ENCODE measurements at places on chromosomes 2 and 18.

DNA sequence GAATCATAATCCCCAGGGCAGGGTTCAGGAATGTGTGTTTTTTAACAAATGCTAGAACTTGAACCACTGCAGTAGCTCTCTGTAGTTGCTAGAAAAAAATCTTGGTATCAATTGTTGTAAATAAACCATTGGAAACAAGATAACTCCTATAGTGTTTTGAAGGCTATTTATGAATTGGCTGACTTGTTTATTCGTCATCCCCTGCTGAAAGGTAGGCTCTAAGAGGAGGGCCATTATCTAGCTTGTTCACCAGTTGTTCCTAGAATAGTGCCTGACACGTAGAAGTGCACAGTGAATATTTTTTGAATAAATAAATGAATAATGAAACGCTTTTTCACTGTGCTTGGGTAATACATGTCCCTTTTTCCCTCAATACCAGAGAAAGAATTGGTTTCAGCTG lies 211.4 kb downstream of the BABAM2 start:
- ATAC-seq: no peak

DNA sequence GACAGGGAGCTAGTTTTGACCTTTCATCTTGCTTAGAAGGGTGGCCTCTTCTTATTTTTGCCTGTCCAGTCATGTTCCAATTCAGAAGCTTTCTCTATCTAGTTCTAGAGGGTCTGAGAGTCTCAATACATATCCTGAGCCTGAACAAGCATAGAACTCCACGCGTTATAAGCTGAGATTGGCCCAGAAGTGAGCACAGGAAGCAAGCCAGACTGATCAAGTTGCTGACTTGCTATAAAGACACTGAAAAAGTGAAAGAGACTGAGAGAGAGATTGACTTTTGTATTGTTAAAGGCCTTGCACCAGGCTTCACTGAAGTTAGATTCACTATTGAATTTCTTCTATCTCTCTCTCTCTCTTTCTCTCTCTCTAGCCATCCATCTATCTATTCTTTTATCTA lies 142.7 kb upstream of the DOCK10 start:
- ATAC-seq: no peak

DNA sequence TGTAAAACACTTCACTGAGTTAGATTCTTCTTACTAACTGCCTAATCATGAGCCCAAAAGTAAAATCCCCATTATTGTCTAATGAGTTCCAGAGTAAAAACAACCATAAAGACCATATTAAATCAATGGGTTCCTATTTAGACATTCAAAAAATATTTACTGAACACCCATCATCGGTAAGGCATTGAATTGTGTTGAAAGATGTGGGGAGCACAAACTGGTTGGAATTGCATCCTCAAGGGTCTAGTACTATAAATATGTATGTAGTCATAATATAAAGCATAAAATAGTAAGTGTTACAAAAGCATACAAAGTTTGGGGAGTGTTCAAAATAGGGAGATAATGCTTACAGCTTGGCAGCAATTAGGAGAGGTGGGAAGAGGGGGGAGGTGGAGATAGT lies 3.0 kb upstream of the MARCHF4 start:
- no peak for ATAC-seq

DNA sequence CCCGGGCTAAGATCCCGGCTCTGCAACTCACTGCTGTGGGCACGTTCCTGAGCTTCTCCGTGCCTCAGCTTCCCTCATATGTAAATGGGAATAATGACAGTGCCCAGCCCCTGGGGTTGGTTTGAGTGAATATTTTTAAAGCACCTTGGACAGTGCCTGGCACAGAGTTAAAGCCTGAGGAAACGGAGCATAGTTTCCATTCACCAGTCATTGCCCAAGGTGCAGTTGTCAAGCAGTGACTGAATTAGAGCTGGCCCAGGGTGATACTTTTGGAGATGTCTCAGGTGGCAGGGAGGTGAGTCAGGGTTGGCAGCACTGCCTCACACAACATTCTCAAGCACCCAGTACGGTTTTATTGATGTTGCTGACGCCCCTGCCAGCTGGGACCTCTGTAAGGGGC lies 12.2 kb downstream of the TMEM177 start:
- ATAC-seq: no peak

GRCh38 chr2:41934329-41934958 lies 113.4 kb upstream of the PKDCC start:
- no peak for ATAC-seq

DNA sequence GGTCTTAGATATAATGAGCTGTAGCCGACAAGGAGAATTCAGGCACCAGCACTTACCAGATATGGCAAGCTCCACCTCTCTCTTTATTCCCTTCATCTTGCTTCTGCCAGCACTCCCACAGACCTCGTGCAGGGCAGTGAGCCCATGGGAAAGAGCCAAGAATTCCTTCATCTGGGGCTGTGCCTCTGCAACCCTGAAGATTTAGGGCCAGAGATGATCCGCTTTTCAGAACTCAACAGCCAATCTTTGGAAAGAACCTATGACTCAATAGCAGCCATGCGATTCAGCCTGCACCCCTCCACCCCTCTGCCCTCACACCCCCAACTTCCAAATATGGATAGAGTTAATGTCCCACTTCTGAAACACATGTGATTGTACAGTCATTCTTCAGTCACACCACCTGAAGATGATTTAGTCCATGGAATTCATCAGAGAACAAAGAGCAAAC lies 533.7 kb upstream of the TNP1 start:
- ATAC-seq: no peak

DNA sequence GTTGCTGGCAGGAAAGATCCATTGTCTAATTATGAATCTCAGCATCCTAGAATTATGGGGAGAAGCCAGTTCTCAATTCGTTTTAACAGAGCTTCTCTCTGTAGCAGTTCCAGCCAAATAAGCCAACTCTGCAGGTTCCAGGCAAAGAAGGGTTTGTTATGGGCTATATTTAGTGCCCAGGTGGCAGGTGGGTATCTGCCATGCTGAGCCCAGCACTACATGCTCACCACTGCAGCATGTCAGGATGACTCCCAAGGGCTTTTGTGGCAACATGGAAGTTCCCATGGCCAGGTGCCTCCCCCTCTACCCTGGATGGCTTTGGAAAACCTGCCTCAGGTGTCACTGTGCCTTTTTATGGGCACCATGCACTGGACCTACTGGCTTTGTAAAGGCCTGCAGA lies 137.7 kb upstream of the MSH6 start:
- ATAC-seq: no peak

GRCh38 chr2:18516112-18516511 lies 44.3 kb downstream of the RDH14 start:
- ATAC-seq: no peak

GRCh38 chr18:3041843-3042242 lies 28.9 kb upstream of the LPIN2 start:
- ATAC-seq: no peak

GRCh38 chr2:190959911-190960788 lies 53.8 kb downstream of the STAT1 start:
- ATAC-seq: no peak

DNA sequence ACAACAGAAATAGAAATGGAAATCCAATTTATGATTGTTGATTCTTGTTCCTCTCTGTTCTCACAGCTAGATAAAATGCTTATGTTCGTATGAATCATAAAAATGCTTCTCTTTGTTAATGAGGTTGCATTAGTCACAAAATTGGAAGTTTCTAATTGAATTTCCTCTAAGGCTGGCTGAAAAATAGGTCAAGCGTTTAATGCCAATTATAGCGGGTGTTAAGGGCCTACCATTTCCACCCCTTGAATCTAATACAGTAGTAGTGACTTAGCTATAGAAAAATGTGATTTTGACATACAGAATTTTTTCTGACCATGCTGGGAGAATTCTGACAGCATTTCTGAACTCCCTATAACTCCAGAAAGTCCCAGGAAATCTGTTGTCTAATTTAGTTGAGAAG lies 107.1 kb downstream of the TTN start:
- ATAC-seq: no peak

DNA sequence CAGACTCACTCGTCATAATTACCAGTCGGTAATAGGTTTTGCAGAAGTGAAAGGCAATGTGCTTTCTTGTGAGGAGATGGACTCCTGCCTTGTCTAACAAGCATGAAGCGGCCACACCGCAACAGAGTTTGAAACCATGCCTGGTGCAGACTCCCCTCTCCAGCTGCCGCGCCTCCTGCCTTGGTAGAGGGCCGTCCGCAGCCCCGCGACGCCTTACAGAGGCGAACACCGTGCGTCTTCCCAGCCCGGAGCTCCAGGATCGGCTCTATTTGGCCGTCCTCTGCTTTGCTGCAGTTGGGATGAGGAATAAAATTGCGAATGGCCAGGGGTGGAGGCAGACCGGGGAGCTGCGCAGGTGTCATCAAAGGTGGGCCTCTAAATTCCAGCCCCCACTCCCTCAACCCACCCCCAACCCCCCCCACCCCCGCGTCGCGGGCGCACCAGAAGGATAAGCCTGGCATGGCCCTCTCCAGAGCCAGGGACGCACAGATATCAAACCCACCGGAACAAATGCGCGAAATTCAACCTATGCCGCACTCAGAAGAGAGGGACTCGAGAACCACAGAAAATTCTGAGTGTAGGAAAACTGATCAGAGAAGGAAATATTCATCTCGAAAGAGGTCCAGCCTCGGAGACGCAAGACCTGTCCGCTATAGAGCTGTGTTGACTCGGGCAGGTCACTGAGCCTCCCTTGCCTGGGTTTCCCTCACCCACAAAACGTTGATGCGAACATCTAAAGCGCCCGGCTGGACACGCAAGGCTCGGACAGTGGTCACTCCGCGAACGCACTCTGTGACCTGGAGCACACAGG lies 1.1 kb downstream of the TRABD2A start:
- peak; percentile 8 for ATAC-seq

- no peak for ATAC-seq
These were observed 83.8 kb downstream of the EPHA4 start for GRCh38 chr2:221488136-221488807.

DNA sequence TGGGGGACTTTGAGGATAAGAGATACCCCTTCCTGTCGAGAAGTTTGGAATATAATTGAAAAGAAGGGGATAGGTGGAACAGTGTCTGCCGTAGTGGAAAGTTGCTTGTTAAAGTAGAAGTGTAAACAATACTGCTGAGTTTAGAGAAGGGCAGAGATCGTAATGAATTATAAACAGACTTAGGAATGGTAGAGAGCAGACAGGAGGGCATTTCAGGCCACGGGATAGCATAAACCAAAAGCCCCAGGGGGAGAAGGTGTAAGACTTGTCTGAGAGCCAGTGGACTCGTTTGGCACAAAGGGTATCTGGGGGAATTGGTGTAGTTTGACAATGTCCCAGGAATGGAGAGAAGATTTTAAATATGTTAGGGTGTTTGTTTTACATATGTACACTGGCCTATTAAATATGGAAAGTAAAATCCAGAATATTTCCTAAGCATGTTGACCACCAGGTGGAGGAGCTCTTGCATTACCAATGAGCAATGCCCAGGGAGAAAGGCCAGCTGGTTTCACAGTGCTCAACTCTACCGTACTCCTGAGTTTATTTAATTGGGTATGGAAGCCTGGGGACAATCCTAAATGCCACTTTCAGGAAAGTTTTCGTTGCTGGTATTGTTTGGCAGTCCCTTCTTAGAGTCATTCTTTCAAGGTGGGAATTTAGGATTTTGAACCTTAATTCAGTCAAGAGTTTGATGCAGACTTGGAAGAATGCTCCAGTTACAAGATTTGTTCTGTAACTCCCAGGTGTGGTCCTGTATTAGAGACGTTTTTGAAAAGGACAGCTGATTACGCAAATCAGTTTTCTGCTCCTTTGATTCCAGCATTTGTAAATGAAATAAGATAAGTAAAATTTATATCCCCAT lies 7.5 kb downstream of the COPS8 start:
- ATAC-seq: no peak

DNA sequence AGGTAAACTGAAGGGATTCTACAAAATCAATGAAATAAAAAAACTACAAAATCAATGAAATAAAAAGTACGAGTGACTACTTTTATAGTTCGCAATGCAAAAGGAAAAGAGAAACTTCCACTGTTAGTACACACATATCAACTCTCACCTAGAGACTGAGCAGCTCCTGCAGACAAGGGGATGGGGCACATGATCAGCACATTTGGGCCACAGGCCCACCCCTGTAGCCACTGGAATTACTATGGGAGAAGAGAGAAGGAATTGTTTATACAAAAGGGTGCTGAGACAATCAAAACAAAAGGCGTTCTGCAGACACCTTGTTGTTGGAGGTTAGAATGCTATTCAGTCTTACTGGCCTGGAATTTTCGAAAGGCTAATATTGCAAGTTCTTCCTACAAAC lies 34.7 kb upstream of the CD226 start:
- no peak for ATAC-seq

DNA sequence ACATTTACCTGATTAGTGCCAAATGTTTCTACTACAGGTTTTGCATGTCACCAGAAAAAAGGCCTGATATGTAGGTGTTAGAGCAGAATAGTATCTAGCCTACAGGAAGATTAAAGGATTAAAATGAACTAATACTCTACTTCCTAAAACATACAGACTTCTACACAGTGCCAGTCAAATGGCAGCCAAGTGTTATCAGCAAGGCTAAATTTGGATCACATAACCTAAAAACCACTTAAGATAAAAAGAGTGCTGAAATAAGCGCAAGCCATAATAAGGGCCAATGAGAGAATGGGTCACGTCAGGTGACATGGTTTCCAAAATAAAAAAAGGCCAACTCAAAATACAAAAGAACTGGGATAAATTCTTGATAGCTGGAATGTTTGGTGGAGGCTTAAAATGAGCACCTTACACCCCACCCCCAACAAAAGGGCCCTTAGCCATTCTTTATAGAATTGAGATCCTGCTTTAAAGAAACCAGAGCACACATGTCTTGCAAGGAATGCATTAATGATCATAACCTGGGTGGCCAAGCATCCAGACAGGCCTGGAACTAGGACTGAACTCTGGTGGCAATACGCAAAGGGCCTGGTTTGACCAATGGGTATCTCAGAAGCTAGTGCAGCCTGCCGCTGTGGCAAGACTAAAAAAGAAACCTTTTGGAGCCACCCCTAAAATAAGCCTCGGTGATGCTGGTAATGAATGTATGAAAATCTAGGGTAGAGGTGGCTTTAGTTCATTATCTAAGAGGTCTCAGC lies 32.4 kb downstream of the IRS1 start:
- ATAC-seq: no peak

- no peak for ATAC-seq
These were observed 718.8 kb downstream of the DPP10 start for GRCh38 chr2:115161081-115161770.

DNA sequence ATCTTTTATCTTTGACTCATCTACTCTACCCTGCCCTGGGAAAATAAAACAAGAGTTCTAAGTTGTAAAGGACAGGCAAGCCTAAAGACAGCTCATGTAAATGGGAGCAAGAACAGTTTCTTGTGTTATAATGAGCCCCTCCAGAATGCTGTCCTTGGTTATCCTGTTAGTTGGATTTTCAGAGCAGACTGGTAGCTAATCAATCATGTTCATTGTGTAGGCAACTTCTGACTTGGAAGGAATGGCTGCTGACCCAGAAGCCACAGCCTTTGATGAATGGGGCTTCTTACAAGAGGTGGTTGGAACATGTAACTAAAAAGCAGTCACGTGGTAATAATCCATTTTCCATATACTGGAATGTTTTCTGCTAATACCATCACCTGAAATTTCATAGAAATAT lies 254.2 kb downstream of the AGPS start:
- ATAC-seq: no peak

All from activated CD4-positive, CD25-positive, alpha-beta regulatory T cell treated with anti-CD3 and anti-CD28 coated beads, Interleukin-2, amount 50 U/mL, for 24 hours (primary cell).